Activated CD4-positive, alpha-beta memory T cell treated with anti-CD3 and anti-CD28 coated beads, Interleukin-2, amount 10 ng/mL, durations not matched to agents 7 days and 5 days (primary cell): ENCODE measurements at places on chromosomes 6 and 20. TPM values are rescaled to one million over a fixed set of nuclear protein-coding genes. Genes with fewer than 3 reads are reported as not detected.

GRCh38 chr6:43716099-43716498 lies 28.5 kb upstream of the MRPS18A start:
- H3K4me3 ChIP-seq: no peak overlapping the region
- no peak for DNase-seq
- H3K27ac ChIP-seq: no peak overlapping the region
- no peaks in the 10 kb centered on the region for H3K36me3 ChIP-seq
- H3K27me3 ChIP-seq: peaks cover 23% of the 10 kb centered on the region

DNA sequence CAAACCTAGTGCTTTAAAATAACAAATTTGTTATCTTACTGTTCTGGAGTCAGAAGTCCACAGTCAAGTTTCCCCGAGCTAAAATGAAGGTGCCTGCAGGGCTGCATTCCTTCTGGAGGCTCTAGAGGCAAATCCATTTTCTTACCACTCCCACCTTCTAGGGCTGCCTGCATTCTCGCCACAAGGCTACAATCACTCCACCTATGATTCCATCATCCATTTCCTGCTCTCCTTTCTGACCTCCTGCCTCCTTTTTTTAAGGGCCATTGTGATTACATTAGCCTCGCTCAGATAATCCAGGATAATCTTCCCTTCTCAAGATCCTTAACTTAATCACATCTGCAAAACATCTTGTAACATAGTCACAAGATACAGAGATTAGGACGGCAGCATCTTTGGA lies 42.4 kb upstream of the SIRT5 start:
- no peaks in the 10 kb centered on the region for H3K36me3 ChIP-seq
- H3K4me1 ChIP-seq: no peaks in the 10 kb centered on the region
- no peak overlapping the region for H3K27ac ChIP-seq
- H3K27me3 ChIP-seq: no peaks in the 10 kb centered on the region
- no peak for DNase-seq

DNA sequence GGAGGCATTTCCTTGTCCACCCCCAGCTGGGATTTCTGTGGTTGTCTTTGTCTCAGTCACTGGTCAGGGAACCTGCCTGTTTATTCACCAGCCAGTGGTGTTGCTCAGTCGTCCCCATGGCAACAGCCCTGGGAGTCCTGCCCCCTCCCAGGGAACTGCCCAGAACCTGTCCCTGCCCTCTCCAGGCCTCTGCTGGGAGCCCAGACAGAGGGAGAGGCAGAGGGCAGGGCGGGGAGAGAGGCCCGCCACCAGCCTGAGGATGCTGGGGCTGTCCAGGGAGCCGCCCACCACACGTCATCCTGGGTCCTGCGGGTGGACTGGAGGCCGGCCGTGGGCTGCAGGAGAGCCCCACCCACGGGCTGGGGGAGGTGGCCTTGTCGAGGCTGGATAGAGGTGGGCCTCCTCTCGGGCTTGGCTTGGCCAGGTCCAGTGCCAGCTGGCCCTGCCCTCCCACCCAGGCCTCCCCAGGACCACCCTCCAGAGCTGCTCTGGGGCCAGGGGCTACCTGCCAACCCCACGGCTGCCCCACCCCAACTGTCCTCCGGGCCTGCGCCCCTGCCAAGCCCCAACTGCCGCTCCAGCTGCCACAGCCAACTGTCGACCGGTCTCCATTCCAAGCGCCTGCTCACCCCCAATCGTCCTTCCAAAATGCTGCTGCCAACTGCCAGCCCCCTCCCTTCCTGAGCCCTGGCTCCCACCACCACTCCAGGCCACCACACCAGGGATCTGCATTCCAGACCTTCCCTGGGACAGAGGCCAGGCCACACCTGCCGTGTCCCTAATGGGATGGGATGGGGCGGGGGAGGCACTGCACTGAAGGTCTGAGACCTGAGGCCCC lies 4.2 kb upstream of the ZBTB46 start:
- H3K4me3 ChIP-seq: no peak overlapping the region
- H3K36me3 ChIP-seq: no peaks in the 10 kb centered on the region
- H3K27ac ChIP-seq: no peak overlapping the region
- DNase-seq: no peak
- H3K4me1 ChIP-seq: no peaks in the 10 kb centered on the region
- peaks cover 18% of the 10 kb centered on the region for H3K27me3 ChIP-seq

GRCh38 chr6:16474772-16475493 lies 236.5 kb downstream of the GMPR start:
- peaks cover 90% of the 10 kb centered on the region for H3K4me1 ChIP-seq
- peak overlapping the region; percentile 89 for H3K27ac ChIP-seq
- no peak overlapping the region for H3K4me3 ChIP-seq
- no peak for DNase-seq
- no peaks in the 10 kb centered on the region for H3K27me3 ChIP-seq
- peaks cover 63% of the 10 kb centered on the region for H3K36me3 ChIP-seq

- H3K36me3 ChIP-seq: no peaks in the 10 kb centered on the region
- no peak overlapping the region for H3K27ac ChIP-seq
Observed at GRCh38 chr6:51648236-51648635, 439.2 kb downstream of the PKHD1 start.

DNA sequence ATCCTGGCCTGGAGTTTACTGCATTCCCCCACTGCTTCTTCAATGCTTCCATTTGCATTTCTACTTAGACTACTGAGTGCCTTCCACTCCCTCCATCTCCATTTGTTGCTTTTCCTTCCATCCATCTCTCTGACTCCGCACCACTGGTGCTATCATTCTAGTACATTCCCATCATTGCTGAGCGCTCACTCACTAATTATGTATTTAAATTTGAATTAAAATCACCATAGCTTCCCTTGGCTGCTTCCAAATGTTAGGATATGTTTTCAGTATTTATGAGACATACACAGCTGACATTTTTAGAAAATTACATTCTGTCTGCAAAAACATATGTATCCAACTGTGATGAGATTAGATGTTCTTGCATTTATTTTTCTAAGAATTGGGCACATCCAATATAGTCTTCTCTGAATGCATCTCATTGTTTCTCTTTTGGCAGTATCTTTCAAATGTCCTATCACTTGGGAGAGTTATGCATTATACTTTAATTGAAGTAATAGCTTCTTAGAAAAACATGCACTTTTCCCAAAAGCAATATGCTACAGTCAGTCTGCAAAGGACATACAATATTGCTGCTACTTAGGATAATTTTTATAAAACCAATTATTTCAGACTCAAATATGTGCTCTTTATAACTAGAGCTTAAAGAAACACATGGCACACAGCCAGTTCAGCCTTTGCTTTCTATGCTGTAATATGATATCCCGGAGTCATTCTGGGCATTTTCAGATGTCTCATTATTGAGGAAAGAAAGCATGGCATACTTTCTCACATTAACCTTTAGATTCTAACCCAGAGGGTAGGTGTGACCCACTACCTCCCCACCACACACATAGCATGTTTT lies 12.1 kb upstream of the COL21A1 start:
- H3K27me3 ChIP-seq: no peaks in the 10 kb centered on the region
- no peaks in the 10 kb centered on the region for H3K4me1 ChIP-seq
- H3K27ac ChIP-seq: no peak overlapping the region
- H3K4me3 ChIP-seq: no peak overlapping the region
- no peak for DNase-seq
- H3K36me3 ChIP-seq: no peaks in the 10 kb centered on the region

- no peaks in the 10 kb centered on the region for H3K4me1 ChIP-seq
- H3K36me3 ChIP-seq: no peaks in the 10 kb centered on the region
- H3K4me3 ChIP-seq: no peak overlapping the region
- no peak overlapping the region for H3K27ac ChIP-seq
- no peaks in the 10 kb centered on the region for H3K27me3 ChIP-seq
- no peak for DNase-seq
Observed at GRCh38 chr6:10081957-10082356, 332.9 kb downstream of the TFAP2A start.

MUC21 gene
- not detected for total RNA-seq

DEFB124 gene
- total RNA-seq: not detected

CDH4 gene
- total RNA-seq: 0.15 TPM

IFNGR1 gene
- total RNA-seq: 27.3 TPM

BPIFB1 gene
- not detected for total RNA-seq

SIRPB1 gene
- total RNA-seq: 7.1 TPM

MEP1A gene
- not detected for total RNA-seq
